ENCODE measurements at places on chromosomes 3 and 15.

DNA sequence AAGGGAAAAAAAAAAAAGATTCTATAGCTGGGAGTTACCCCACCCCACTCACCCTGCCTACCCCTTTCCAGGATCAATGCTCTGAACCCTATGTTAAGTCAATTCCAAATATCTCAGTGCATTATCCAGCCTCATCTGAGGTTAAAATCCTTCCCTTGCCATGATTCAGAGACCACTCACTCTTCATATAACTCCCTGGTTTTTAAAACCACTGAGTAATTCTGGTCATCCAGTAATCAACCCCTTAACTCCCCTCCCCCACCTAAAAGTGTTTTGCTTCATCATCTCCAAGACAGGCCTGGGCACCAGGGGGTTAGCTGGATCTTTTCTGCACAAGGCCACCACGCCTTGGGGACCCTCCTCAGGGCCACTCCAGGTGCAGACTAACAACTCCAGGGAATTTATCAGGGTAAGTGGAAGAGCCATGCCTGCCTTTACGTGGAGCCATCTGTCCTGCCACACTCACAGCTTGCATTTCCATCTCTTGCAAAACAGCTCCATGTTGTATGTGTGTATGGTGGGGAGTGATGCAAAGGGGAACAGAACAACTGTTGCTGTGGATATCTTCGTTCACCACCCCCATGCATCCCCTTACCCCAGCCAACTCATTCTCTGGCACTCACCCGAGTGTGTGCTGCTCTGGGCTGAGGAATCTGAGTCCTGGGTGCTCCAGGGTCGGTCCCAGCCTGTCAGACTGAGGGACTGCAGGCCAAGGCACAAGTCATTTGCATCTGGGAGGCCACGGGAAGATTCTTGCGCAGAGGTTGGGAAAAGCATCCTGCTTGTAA is 30.7 kb upstream of the RPS17 start:
- DNase-seq: no peak

- DNase-seq: no peak
These were observed 49.3 kb downstream of the HHLA2 start for GRCh38 chr3:108345492-108346205.

GRCh38 chr3:42349765-42350594 is 60.4 kb downstream of the LYZL4 start:
- DNase-seq: no peak

GRCh38 chr3:69081583-69082262 is 1.6 kb upstream of the UBA3 start:
- DNase-seq: no peak

- DNase-seq: no peak
These were observed 207.5 kb downstream of the IL20RB start for GRCh38 chr3:137165117-137165806.

DNA sequence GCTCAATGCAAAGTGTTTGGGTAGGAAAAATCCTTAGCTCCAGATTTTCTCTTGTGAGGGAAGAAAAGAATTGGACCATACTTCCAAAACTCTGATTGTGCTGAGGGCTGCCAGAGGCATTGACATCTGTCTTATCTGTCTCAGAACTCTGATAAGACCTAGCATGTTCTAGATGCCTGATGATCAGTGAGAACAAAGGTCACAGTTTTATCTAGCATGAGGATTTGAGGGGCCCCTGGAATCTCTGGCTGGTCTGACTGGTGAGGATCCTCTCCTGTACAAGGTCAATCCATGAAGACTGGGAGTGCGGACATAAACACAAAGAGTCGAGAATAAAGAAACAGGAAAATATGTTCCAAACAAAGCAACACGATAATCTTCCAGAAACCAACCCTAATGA is 40.1 kb downstream of the GPR149 start:
- no peak for DNase-seq

GRCh38 chr3:130841357-130841756 is 52.5 kb upstream of the ATP2C1 start:
- no peak for DNase-seq

GRCh38 chr3:156271508-156271907 is 151.1 kb downstream of the KCNAB1 start:
- DNase-seq: no peak
